ENCODE measurements at places on chromosomes 12 and 14. TPM values are rescaled to one million over a fixed set of nuclear protein-coding genes. Genes with fewer than 3 reads are reported as not detected.

Gene GPR84
- 0.99 TPM for total RNA-seq

Gene AKAP5
- total RNA-seq, result 0.12 TPM

Gene NID2
- 0.62 TPM for total RNA-seq

Gene SLC38A6
- total RNA-seq, result 15.8 TPM

Gene KLRF1
- 0.57 TPM for total RNA-seq

Gene NRL
- total RNA-seq, result 3.2 TPM

All from T-helper 17 cell (primary cell).